ENCODE measurements at places on chromosomes 1 and 21.

GRCh38 chr1:162136760-162137159 lies 67.3 kb downstream of the NOS1AP start:
- DNase-seq = no peak

GRCh38 chr1:155383406-155383805 lies 62.7 kb downstream of the RUSC1 start:
- no peak for DNase-seq

GRCh38 chr1:40047276-40047675 lies 6.7 kb downstream of the CAP1 start:
- DNase-seq = no peak

DNA sequence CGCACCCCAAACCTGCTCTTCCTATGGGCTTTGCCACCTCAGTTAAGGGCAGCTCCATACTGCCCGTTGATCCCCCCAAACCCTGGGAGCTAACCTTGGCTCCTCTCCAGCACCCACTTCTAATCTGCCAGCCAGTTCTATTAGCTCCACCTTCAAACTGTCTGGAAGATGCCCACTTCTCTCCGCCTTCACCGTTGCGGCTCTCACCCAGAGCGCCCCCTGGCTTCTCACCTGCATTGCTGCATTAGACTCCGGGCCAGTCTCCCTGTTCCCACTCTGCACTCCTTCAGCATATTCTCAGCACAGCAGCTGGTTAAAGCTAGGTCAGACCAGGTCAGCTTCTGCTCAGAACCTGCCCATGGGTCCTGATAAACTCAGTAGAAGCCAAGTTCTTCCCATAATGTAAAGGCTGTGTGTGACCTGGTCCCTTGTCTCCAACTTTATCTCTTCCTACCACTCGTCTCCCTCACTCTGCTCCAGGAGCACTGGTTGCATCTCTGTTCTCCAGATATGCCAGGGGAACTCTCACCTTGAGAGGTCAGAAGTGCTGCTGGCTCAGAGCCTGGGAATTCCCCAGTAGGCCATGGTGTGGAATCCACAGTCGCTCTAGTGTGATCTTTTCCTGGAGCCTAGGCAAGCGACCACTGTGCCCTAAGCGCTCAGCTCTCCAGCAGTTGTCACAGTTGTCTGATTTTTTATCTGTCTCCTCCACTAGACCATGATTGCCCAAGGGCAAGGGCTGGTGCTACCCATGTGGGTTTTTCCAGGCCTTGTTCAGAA lies 150.3 kb downstream of the HMGB4 start:
- DNase-seq = no peak

GRCh38 chr1:88916883-88917282 lies 25.5 kb upstream of the GTF2B start:
- no peak for DNase-seq

DNA sequence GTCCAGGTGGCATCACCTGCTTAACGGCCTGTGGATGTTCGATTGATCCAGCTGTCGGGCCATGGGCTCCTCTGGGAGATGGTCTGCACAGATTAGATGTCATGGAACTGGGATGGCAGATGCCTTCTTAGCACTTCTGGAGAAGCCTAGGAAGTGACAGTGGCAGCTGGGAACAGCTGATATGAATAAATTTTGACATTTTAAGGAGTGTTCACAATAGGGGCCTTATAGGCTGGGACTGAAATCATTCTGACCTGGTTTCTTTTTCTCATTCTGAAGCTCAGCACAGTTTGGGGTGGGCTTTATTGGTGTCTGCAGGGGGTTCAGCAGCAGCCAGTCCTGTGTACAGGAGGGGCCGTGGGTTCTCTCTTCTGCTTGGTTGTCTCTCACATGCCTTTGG lies 175.3 kb downstream of the CACNA1E start:
- no peak for DNase-seq

- peak; percentile 27 for DNase-seq
Observed at GRCh38 chr1:66676613-66677298, 75.5 kb upstream of the DYNLT5 start.

- DNase-seq = no peak
Observed at GRCh38 chr1:205435578-205436573, 14.0 kb upstream of the LEMD1 start.

GRCh38 chr1:55696181-55696754 lies 481.1 kb upstream of the USP24 start:
- no peak for DNase-seq

GRCh38 chr21:41615613-41616012 lies 107.7 kb upstream of the TMPRSS2 start:
- DNase-seq = no peak

DNA sequence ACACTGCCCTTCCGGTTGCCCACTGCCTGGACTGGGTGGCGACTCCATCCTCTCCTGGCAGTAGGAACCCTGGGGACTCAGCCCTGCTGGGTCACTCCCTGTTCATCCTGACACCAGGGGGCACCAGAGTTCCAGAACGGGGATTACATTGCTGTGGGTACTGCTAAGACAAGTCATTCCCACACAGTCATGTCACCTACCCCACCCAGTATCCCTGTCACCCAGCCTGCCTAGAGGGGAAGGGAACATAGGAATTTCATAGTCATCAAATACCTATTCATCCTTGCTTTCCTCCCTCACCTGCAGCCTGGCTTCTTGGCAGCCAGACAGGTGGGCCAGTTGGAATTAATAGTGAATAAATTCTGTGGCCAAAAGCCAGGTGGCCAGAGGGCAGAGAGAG lies 9.8 kb upstream of the SFN start:
- no peak for DNase-seq

- no peak for DNase-seq
Observed at GRCh38 chr1:199123615-199124014, 484.8 kb downstream of the PTPRC start.

GRCh38 chr1:87795615-87796337 lies 467.1 kb downstream of the LMO4 start:
- DNase-seq = no peak

DNA sequence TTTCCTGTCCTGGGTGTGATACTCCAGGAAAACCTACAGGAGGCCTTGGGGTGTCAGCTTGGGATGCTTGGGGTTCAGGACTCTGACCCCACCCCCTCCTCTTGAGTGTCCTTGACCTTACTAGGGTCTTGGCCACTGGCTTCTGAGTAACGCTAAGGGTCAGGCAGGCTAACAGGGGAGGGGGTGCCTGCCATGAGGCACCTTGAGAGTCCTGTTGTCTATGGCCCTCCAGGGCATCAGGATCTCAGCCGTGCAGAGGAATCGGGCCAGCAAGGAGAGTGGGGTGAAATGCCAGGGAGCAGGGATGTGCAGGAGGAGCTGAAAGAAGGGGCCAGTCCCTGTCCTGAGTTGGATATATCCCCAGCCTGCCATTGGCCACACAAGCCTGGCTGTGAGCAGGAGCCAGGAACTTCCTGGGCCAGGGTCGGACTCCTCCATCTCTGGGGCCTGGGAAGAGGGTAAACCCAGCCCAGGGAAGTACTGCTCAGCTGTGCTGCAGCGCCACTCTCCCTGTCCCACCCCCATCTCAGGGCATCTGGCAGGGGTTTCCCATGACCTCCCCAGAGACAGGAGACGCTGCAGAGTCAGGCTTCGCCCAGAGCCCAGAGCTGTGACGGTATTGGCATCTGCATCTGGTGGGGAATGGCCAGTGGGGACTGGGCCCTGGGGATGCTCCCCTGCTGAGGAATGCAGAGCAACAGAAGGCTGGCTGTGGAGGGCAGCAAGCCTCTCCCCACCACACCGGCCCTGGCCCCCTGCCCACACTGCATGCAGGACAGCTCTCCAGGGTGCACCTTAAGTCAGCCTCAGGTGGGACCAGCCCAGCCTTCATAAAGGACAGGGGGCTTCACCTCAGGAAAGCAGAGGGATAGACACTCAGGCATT lies 6.3 kb downstream of the KIF21B start:
- peak; percentile 22 for DNase-seq

DNA sequence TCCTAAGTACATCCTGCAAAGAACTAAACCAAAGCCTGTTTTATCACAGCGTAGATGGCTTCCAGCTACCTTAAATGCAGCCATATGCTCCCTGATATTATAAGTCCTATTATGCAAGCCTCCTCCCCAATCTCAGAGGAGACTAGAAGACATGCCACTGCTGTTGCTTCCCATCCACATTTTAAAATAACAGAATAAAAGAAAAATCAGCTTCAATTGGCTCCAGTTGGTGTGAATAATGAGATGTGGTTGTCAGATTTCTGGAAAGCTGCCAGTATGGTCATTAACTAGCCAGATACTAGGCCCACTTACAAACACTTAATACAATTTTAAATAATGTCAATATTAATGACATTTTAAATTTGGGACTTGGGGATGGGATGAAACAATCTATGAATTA lies 25.7 kb downstream of the WARS2 start:
- DNase-seq = no peak

DNA sequence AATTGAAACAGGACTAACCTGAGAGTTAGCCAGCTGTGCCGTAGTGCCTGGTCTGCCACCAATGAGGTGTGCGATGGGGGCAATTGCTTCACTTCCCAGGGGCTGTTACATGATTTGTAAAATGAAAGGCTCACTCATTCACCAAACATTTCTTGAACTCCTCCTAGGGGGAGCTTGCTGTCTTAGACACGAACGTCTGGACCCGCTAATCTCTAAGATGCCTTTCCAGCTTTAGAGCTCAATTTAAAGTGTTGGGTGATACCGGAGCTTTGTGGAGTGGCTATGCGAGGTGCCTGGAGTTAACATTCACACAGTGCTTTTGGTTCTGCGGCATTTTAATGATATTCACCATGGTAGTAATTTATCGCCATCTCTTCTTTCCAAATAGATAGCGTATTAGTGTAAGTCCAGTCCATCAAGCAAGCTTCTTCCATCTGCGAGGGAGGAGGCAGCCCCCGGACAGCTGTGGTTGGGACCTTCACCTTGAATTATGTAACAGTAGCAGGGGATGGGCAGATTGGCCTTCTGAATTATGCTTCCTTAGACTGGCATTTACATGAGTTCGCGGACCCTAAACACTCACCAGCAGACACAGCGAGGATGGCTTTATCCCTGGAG lies 179.9 kb downstream of the ADSS2 start:
- DNase-seq = peak; percentile 13

GRCh38 chr1:39195166-39196111 lies 9.1 kb upstream of the MACF1 start:
- no peak for DNase-seq

GRCh38 chr1:242033447-242033846 lies 34.5 kb upstream of the MAP1LC3C start:
- no peak for DNase-seq

GRCh38 chr1:11281518-11282331 lies 8.7 kb downstream of the UBIAD1 start:
- peak; percentile 89 for DNase-seq

DNA sequence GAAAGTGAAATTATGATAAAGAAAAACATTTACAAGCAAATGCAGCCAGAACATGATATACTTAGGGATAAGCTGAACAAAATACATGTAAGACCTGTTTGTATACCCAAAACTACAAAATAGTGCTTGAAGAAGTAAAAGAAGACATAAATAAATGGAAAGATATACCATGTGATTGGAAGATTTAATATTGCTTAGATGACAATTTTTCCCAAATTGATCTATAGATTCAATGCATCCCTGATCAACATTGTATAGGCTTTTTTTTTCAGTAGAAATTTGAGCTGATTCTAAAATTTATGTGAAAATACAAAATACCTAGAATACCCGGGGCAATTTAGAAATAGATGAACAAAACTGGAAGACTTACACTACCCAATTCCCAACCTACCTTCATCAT lies 76.4 kb downstream of the GABPA start:
- DNase-seq = no peak

GRCh38 chr1:224505454-224506093 lies 71.0 kb upstream of the WDR26 start:
- DNase-seq = no peak

GRCh38 chr1:94971491-94971924 lies 44.6 kb upstream of the CNN3 start:
- DNase-seq = no peak

- DNase-seq = no peak
Observed at GRCh38 chr21:17796037-17796403, 23.1 kb downstream of the C21orf91 start.

GRCh38 chr1:54950369-54951163 lies 29.9 kb upstream of the TMEM61 start:
- DNase-seq = peak; percentile 65

- DNase-seq = no peak
Observed at GRCh38 chr1:193437785-193438184, 251.4 kb upstream of the B3GALT2 start.

GRCh38 chr1:114131526-114132220 lies 22.0 kb downstream of the SYT6 start:
- DNase-seq = no peak

DNA sequence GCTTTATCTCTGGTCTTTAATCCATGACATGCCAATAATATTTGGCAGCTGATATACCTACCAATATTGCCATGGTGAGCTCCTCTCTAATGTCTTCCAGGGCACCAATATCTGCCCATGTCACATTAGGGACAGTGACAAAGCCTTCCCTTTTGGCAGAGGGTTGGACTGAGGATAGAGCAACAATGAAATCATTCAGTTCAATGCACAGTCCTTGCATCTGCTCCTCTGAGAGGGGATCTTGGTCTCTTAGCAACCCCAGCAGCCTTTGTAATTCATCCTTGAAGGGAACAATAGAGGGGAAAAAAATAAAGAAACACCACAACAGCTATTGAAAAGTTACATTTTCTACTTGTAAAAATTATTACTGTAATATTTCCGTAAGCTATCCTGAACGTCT lies 42.3 kb downstream of the NVL start:
- DNase-seq = no peak

Measured in brain pericyte (primary cell).